ENCODE measurements at places on chromosomes 12 and 14.
A peak's percentile ranks its signal among the peaks of the same experiment; 100 is the strongest.

DNA sequence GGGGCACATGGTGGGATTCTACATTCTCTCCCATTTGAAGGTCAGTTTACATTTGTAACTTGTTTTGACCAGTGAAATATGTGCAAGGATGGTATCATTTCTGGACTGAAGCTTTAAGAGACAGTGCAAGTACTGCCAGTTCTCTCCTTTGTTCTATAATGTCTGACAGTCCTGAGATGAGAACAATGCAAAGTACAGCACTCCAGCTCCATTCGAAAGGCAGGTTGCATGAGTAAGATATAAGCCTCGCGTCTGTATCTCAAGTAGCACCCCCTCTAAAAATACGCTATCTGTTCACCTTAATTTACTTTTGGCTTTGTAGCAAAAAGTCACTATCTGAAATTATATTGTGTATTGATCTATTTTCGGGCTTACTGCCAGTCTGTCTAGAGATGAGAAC is 1122.2 kb upstream of the TMEM132C start:
- DNase-seq, result no peak

DNA sequence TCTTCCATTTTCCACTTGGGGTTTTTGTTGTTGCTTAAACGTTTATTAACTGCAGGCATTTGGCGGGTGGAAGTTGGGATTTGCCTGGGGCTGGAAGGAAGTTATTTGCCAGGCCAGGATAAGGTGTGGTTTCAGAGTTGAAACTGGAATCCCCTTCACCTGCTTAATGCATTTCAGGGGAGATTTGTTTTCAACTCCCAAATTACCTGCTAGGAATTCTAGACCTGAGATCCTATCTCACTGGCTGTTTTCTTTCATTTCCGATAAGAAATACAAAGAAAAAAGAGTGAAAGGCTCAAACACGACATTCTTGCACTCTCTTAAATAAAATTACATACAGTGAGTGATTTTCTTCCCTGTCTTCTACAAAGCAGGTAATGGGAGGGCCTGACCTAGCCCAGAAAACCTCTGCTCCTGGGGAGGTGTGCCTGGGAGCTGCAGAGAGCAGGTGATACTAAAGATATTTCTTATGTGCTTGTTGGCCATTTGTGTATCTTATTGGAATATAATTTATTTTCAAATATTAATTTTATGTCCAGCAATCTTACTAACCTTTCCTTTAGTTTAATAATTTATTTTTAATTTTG is 278.2 kb downstream of the ZFP36L1 start:
- DNase-seq, result no peak

DNA sequence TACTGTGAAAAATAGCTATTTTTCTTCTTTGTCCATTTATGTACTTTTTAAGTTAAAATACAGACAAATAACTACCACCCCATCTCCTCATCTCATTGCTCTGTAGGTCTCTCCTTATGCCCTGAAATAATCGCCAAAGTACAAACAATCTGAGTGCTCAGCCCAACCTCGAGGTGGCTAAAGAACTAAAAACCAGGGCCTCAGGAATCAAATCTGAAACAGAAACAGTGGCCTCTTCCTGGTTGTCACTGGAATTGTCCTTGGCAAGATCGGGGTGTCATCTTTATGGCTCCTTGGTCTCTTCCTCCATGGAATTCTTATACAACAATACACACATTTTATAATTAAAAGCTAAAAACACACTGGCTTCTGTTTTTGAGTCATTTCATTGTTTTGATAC is 182.4 kb downstream of the ASCL1 start:
- no peak for DNase-seq

DNA sequence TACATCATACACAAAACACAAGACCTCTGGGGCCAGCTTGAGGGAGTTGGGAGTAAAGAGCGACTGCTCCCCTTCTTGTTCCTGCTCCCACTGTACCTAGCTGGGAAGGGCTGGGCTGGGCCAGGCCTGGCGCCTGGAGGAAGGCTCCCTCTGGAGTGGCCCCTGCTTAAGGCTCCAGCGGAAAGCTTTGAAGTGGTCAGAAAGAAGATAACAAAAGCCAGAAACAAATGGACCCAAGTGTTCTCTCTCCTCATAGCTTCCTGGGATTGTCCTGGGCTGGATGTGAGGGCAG is 25.3 kb downstream of the PRPF40B start:
- DNase-seq, result no peak

DNA sequence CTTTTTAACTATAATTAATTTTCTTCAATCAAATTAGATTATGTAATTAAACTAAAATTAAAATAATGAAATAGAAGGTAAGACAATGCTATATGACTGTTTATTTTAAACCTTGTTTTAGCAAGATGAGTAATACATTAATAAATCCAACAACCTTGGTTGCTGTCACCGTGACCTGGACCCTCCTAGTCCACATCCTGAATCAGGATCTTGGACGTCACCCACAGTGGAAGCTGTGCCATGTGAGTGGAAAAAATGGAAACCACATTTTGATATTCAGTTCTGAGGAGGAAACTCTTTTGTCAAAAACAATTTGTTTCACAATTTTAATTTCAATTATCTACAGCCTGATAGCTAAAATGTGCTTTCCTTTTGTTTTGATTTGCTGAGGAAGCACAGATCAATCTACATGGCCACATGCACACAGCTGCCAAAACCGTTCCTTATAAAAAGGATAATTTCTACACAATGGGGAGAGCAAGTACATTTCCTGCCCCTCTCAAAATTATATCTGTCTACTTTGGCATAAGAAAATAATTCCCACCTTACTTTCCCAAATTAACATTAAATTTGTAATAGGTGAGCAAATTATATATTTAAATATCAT is 255.5 kb downstream of the RASSF9 start:
- no peak for DNase-seq

DNA sequence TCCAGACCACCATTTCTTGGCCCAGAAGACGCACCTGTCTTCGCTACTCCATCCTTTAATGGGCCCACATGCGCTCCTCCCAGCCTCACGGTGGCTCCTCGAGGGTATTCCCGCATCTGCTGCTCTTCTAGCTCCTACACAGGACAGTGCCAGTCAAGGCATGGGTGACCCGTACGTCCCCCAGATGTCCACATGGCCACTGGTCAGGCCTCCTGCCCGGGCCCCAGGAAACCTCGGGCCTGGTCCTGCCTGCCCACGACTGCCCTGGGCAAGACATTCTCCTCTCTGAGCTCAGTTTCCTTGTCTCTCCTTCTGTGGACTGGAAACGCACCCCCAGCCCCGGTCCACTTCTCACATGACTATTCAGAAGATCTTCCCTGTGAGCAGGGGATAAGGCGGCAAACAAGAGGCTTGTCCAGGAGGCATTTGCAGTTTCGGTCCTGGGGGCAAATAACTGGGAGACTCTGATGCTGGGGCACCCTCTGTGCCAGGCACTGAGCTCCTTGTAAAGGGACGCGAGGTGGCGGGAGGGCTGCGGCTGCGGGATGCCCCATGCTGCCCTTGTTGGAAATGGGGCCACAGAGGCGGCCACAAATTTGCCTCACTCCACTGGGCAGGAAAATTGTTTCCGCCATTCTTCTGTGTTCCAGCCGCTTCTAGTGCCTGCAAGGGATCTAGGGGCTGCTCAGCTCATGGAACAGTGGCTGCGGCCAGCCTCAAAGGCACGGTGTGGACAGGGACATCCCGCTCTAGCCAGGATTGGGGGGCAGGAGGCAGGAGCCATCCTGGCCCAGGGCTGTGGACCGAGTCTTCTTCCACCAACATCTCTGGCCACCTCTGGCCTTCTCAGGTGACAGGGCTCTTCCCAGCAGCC is 6.8 kb upstream of the BEGAIN start:
- DNase-seq, result no peak

GRCh38 chr12:92928421-92928961 is 604 bp downstream of the EEA1 start:
- DNase-seq, result peak; percentile 32

GRCh38 chr14:90632451-90632850 is 183.8 kb downstream of the TTC7B start:
- DNase-seq, result no peak

DNA sequence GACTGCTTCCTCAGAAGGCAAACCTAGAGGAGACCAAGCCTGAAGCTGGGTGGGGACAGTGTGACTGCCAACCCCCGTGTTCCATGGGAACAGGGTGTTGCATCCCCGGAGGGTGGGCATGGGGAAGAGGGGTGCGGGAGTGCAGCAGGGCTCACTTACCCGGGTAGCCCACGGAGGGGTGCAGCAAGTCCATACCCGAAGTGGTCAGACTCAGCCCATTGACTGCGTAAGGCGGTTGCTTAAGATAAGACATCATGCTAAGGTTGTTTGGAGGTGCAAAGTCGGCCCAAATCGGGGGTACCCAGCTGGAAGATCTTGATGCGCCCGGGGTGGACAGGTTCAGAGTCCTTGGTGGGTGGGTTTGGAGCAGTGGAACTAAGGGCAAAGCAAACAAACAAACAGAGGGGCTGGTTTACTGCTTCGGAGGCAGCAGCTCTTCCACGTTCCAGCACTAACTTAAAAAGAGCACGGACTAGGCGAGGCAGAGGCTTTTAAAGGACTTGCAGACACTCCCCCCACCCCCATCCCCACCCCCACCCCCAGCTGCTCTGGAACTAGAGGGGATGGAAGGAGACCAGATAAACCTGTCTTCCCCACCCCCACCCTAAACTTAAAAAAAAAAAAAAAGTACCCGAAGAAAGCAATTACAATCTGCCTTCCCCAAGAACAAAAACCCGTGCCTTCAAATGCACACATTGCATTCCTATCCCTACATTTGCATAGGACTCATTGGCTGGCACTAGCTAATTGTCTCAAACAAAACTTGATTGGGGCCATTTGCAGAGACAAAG is 4.9 kb downstream of the OTX2 start:
- DNase-seq, result no peak

DNA sequence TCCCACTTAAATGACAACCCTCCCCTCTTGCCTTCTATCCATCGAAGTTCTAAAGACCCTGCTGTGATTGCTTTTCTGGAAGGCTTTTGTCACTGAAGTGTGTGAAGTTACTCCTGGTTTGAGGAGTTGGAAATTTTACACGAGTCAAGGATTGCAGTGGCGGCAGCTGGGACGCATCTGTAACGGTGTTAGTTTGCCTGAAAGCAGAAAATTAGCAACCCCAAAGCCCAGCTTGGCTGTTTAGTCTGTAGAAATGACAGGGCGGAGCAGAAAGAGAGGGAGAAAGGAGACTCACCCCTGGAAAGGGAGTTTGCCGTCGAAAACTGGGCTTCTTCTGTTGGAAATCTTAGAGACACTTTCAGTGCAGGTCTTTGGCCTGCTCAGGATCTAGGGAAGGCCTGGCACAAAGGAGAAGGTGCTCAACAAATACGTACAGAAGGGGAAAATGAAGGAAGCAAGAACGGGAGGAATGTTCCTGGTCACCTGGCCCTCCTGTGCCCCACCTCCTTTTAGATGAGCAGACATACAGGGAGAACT is 931 bp upstream of the MYF5 start:
- DNase-seq, result no peak

GRCh38 chr12:105855361-105856047 is 283.2 kb downstream of the NUAK1 start:
- DNase-seq, result no peak

GRCh38 chr14:102249041-102249440 is 55.9 kb downstream of the MOK start:
- no peak for DNase-seq

DNA sequence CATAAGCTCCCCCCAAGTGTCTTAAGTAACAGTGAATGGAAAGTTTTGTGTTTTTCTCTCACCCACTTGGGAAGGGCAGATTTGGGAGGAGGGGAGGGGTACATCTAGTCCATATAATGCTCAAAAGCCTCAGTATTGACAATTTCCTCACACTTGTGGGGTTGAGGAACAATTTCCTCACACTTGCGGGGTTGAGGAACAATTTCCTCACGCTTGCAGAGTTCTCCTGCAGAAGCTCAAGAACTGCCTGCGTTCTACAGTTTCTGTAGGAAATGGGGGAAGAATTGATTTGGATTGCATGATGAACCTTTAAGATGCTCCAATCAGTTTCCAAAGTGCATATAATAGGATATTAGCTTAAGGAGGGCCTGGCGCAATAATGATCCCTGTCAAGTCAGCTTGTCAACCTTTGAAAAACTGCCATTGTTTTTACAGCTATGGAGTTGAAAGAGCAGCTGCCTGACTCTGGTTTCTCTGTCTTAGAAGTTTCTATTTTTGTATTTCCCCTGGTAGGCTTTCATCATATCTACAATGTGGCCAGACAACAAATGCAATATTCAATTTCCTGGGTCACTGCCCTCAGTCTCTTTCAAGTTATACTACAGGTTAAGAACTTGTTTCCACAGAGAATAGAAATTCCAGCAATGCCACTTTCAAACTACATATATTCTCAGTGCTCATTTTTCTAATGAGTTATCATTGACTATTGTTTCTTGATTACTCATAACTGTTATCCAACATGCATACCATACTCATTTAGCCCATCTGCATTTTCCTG is 66.5 kb downstream of the PLEKHG7 start:
- DNase-seq, result no peak

DNA sequence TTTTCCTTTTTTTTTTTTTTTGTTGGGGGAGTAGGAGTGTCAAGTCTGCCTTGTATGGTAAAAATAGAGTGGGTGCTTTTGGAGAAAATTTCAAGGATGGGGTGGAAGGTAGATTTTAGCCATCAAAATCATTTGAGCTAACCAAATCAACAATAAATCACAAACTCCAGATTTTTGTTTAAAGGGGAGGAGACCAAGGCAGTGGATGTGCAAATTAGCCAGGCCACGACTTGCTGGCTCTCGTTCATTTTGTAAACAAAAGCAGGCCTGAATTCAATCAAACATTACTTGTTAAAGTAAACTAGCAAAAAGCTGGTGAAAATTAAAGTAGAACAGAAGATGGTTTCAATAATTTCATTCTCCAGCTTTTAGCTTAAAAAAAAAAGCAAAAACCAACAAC is 387.2 kb downstream of the BMP4 start:
- no peak for DNase-seq

GRCh38 chr14:96057738-96058137 is 18.6 kb downstream of the C14orf132 start:
- DNase-seq, result no peak

- no peak for DNase-seq
Observed at GRCh38 chr14:82796086-82796485, 1262.4 kb upstream of the SEL1L start.

Data from LoVo (cell line).